ENCODE measurements at places on chromosomes 1 and 21. TPM values are rescaled to one million over a fixed set of nuclear protein-coding genes. Genes with fewer than 3 reads are reported as not detected.

Gene F11R
- total RNA-seq: 26.2 TPM

GRCh38 chr1:23394684-23395083, 25.0 kb upstream of the ZNF436 start:
- H3K4me3 ChIP-seq: no peak overlapping the region
- H3K27ac ChIP-seq: peak overlapping the region; percentile 82
- H3K36me3 ChIP-seq: no peaks in the 10 kb centered on the region
- H3K4me1 ChIP-seq: no peaks in the 10 kb centered on the region

GRCh38 chr1:38037221-38037939, 9.2 kb downstream of the POU3F1 start:
- H3K4me3 ChIP-seq: no peak overlapping the region
- H3K36me3 ChIP-seq: no peaks in the 10 kb centered on the region
- no peaks in the 10 kb centered on the region for H3K4me1 ChIP-seq
- no peak overlapping the region for H3K27ac ChIP-seq
- H3K27me3 ChIP-seq: peaks cover 5% of the 10 kb centered on the region
- DNase-seq: no peak

Gene LTN1
- 18.2 TPM for total RNA-seq

Gene DMRTA2
- not detected for total RNA-seq

DNA sequence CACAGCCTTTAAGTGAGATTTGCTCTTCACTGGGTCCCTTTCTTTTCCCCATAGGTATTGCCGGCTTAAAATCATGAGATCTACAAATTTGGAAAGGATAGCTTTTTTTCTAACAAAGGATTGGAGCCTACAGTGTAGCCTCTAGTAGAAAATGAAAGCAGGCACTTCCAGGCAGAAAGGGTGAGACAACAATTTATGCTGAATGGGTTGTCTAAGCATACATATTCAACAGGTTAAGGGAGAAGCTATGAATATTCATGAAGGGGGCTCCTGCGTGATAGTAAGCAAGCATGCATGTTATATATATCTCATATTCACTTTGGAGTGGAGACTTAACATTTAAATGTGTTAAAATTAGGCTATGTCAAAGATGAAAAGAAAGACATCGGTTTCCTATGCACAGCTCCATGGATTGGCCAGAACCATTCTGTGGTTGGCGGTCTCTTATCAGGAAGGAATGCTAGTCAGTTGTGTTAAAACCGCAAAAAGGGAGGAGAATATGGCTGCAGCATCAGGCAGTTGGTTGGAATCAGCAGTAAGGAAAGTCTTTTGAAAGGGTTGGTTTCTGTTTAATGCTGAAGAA, 66.0 kb downstream of the VCAM1 start:
- H3K4me1 ChIP-seq: no peaks in the 10 kb centered on the region
- no peaks in the 10 kb centered on the region for H3K36me3 ChIP-seq
- H3K4me3 ChIP-seq: no peak overlapping the region
- H3K27ac ChIP-seq: no peak overlapping the region

GRCh38 chr1:152657677-152658076, 5.5 kb upstream of the LCE2D start:
- no peaks in the 10 kb centered on the region for H3K36me3 ChIP-seq
- DNase-seq: no peak
- no peaks in the 10 kb centered on the region for H3K4me1 ChIP-seq
- no peak overlapping the region for H3K4me3 ChIP-seq

- H3K27me3 ChIP-seq: no peaks in the 10 kb centered on the region
- H3K36me3 ChIP-seq: no peaks in the 10 kb centered on the region
- no peak overlapping the region for H3K4me3 ChIP-seq
- no peaks in the 10 kb centered on the region for H3K4me1 ChIP-seq
- no peak overlapping the region for H3K27ac ChIP-seq
These were observed 228.1 kb upstream of the CAMK1G start for GRCh38 chr1:209355415-209355814.

GRCh38 chr1:156773607-156774006, 6.3 kb downstream of the PRCC start:
- no peak for DNase-seq
- peaks cover 7% of the 10 kb centered on the region for H3K36me3 ChIP-seq
- peak overlapping the region; percentile 21 for H3K27ac ChIP-seq
- H3K4me1 ChIP-seq: peaks cover 72% of the 10 kb centered on the region

DNA sequence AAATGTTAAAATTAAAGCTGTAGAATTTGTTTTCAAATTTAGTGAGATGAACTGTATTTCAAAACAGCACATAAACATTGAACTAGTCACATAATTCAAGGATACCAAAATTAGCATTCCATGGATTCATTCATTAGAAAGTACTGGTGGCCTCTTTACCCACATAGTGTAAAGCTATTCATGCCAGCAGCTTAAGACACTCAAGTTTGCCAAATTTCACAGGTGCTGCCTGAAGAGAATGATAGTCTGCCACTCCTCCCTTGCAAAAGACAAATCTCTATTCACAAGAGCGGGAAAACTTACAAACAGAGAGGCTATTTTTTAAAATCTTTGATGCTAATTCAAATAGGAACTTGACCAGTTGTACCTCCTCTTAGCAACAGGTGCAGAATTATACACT, 337.0 kb downstream of the BRINP3 start:
- H3K27ac ChIP-seq: no peak overlapping the region
- H3K27me3 ChIP-seq: no peaks in the 10 kb centered on the region
- DNase-seq: no peak
- H3K4me3 ChIP-seq: no peak overlapping the region

DNA sequence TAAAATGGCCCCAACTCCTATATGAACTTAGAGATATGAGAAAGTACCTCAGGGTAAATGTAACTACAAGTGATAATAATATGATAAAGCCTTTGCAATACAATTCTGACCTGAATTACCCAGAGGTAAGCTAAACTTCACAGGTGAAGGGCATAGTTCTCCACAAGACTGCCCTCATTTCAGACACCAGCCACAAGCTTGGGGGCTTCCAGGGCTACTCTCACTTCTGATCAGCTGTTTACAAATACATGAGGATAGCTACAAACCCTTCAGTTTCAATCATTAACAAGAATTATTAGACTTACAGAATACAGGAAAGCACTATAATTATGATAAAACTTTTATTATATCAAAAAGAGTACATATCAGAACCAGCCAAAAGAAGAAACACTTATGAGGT, 18.7 kb upstream of the DPH5 start:
- no peak overlapping the region for H3K27ac ChIP-seq
- DNase-seq: no peak
- no peaks in the 10 kb centered on the region for H3K4me1 ChIP-seq
- no peaks in the 10 kb centered on the region for H3K36me3 ChIP-seq
- no peaks in the 10 kb centered on the region for H3K27me3 ChIP-seq

Gene BRINP3
- 6.8 TPM for total RNA-seq

Gene EPHA2
- total RNA-seq: 43.5 TPM

DNA sequence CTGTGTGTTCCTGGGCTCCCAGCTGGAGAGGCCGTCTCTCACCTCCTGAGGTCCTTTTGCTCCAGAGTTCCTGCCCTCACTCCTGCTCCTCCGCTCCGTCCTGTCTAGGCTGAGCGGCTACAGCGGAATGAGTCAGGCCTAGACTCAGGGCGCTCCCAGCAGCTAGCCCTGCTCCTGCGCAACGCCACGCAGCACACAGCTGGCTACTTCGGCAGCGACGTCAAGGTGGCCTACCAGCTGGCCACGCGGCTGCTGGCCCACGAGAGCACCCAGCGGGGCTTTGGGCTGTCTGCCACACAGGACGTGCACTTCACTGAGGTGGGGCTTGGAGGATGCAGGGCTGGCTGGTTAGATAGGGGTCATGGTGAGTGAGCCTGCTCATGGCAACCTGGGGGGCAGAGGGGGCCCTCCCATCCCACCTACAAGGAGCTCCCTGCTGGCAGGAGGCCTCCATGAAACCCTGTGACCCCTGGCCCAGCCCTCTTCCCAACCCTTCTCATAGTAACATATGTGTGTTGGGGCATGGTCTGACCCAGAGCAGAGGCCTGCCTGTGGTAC, 15.1 kb downstream of the PSRC1 start:
- no peak overlapping the region for H3K27ac ChIP-seq
- H3K4me3 ChIP-seq: no peak overlapping the region
- no peak for DNase-seq
- no peaks in the 10 kb centered on the region for H3K27me3 ChIP-seq
- H3K4me1 ChIP-seq: peaks cover 13% of the 10 kb centered on the region
- H3K36me3 ChIP-seq: peaks cover 4% of the 10 kb centered on the region

Gene TLCD4
- total RNA-seq: 42.3 TPM

DNA sequence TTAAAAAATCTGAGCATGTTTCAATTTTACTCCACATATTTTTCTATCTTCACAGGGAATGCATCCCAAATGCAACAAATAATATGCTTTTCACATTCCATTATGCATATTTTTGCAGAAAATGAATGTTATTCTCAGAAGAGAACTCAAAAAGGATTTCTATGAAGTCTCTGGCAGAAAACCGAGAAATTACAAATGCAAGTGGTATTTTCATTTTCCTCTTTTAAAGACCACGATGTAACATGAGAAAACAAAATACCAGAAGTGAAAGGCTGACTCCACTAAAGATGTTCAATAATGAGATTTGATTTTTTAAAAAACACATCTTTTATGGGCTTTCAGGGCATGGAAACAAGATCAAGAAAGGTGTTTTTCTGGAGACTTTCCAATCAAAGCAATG, 5.0 kb upstream of the PDC start:
- no peak overlapping the region for H3K27ac ChIP-seq
- no peak overlapping the region for H3K4me3 ChIP-seq
- H3K27me3 ChIP-seq: no peaks in the 10 kb centered on the region
- H3K36me3 ChIP-seq: no peaks in the 10 kb centered on the region

DNA sequence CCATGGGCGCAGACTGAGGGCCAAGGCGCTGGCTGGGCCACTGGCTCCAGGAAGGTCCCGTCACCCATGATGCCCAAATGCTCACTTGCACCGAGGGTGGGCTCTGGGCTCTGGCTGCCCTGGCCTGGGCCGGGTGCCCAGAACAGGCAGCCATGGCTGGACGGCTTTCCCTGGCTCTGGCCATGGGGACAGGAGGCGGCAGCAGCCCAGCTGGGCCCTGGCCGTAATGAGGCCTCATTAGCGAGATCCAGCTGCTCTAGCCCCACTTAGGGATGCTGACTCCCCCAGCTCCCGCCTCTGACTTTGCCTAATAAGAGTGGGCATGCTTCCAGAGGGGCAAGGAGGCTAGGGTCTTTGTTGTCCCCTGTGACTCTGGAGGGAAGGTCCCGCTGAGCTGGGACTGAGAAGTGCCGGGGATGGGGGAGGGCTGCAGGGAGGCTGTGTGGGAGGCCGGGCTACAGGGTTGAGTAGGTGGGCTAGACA, 11.8 kb downstream of the SLC6A9 start:
- no peaks in the 10 kb centered on the region for H3K27me3 ChIP-seq
- H3K27ac ChIP-seq: no peak overlapping the region
- H3K4me1 ChIP-seq: no peaks in the 10 kb centered on the region

- no peaks in the 10 kb centered on the region for H3K4me1 ChIP-seq
- no peaks in the 10 kb centered on the region for H3K27me3 ChIP-seq
- H3K4me3 ChIP-seq: no peak overlapping the region
- no peak for DNase-seq
These were observed 20.8 kb downstream of the UROD start for GRCh38 chr1:45032837-45033236.

DNA sequence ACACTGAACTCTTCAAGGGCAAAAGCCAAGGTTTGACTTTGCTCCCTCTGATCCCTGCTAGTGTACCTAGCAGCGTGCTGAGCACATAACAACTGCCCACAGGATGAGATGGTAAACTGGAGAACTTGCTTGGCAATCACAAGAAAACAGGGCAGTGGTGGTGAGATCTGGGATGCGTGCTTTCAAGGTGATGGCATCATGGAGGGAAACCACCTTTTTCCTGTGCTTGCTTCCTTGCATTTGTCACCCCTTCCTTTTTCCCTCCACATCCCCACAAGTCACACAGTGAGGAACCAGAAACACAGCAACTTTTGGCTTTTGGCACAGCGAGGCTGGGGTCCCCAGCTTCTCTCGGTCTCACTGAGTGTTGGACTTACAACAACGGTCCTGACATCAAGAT, 31.4 kb upstream of the BECN2 start:
- no peak overlapping the region for H3K27ac ChIP-seq
- no peaks in the 10 kb centered on the region for H3K27me3 ChIP-seq
- no peaks in the 10 kb centered on the region for H3K4me1 ChIP-seq
- no peaks in the 10 kb centered on the region for H3K36me3 ChIP-seq

DNA sequence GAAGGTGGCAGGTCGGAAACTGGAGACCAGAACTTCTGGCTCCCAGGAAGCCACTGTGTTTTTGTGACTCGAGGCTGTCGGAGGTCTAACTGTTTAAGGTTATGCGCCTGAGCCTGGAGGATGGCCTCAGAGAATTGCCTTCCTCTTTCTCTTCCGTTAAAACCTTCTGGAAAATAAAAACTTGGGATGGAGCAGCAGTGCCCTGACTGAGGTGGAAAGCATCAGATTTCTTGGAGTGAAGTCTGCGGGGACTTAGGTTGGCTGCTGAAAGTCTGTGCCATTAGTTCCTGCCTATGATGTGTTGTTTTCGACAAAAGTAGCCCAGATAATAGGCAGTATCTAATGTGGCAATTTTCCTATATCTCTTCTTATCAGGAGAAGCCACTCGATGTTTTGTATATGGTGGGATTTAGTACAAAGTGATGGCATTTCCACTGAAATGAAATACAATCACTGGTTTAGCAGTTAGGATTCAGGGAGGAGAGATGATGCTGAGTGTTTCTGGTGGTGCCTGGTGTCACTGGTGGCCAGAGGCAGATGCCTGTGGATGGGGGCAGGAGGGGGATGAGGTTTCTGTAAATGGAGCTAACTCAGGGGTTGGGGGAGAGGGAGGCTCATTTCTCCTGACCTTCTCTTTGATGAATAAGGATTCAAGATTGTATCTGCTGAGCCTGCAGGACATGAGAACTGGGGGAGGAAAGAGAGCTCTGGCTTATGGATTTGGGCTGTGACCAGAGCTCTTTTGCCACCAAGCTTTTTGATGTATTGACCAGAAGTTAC, 150.8 kb downstream of the CAMTA1 start:
- no peaks in the 10 kb centered on the region for H3K27me3 ChIP-seq
- no peak for DNase-seq
- no peaks in the 10 kb centered on the region for H3K4me1 ChIP-seq
- no peaks in the 10 kb centered on the region for H3K36me3 ChIP-seq
- H3K4me3 ChIP-seq: no peak overlapping the region

Gene KIAA0040
- 37.3 TPM for total RNA-seq

DNA sequence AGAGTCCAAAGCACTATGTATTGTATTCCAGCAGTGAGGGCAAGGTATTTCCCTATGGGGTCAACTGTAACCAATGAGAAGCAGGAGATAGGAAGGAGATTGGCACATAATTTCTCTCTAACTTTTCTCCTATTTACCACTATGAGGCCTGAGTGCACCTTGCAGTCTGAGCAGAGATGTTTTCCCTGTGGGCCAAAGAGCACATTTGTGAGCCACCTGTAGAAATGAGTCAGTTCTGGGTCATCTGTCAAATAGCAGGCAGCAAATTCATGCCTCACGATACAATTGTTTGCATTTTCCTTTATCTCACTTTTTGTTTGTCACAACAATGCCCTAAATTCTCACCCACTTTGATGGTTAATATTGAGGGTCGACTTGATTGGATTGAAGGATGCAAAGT, 547.2 kb upstream of the NCAM2 start:
- no peaks in the 10 kb centered on the region for H3K4me1 ChIP-seq
- no peak overlapping the region for H3K4me3 ChIP-seq
- no peaks in the 10 kb centered on the region for H3K27me3 ChIP-seq
- no peak for DNase-seq

All from right atrium auricular region (tissue), 2 donors.